ENCODE measurements at places on chromosomes 11 and 22.

GRCh38 chr11:1155274-1155693, 2.5 kb upstream of the MUC5AC start:
- no peak for DNase-seq

GRCh38 chr11:10534316-10534715, 6.7 kb downstream of the RNF141 start:
- no peak for DNase-seq

GRCh38 chr22:47802421-47802820, 1040.0 kb downstream of the TBC1D22A start:
- DNase-seq = no peak

DNA sequence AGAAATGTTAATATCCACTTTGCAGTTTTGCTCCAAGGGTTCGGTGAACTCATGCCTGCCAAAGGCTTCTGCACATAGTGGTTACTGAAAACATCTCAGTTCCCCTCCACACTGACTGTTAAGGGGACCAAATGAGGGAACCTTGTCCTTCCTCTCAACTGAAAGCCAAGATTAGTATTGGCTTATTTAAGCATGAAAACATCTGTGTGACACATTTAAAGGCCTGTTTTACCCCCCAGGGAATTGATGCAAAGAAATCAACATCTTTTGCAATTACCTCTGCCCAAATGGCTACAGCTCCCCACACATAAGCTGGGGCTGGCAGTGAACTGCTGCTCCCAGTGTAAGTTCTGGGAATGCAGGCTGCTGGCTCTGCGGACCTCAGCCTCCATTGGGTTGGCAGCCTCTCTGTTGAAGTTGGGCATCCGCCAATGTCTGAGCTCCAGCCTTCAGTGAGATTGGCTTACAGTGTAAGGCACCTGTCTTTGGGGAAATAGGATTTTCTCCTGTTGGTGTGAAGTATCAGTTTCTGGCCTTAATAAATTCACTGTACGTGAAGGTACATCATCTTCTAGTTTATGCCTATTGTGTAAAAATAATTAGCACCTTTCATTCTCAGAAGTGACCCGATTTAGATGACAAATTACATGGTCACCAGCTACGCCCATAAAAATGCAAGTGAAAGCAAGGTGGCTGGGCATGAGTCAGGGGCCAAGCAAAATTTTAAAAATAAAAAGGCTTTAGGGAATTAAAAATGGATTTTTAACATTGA, 213.4 kb upstream of the SYN3 start:
- DNase-seq = peak; percentile 77

GRCh38 chr11:12150831-12151382, 40.5 kb downstream of the MICAL2 start:
- no peak for DNase-seq

GRCh38 chr11:116576526-116576925, 196.3 kb downstream of the BUD13 start:
- DNase-seq = no peak

DNA sequence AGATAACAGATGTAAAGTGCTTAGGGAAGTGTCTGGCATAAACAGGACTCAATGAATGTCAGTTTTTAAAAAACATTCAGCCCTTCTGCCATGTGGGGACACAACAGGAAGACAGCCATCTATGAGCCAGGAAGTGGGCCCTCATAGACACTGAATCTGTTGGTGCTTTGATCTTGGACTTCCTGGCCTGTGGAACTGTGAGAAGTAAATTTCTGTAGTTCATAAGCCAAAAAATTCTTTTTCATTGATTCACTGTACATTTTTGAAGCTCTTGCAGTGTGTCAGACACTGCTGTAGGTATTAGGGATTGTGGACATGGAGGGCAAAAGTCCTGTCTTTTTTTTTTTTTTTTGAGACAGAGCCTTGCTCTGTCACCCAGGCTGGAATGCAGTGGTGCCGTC, 188.6 kb downstream of the HIPK3 start:
- no peak for DNase-seq

- DNase-seq = no peak
Observed at GRCh38 chr11:120774591-120775386, 249.1 kb upstream of the TBCEL start.

- no peak for DNase-seq
Observed at GRCh38 chr11:102430158-102430836, 22.3 kb downstream of the TMEM123 start.

GRCh38 chr11:95360377-95361075, 129.5 kb upstream of the SESN3 start:
- no peak for DNase-seq

DNA sequence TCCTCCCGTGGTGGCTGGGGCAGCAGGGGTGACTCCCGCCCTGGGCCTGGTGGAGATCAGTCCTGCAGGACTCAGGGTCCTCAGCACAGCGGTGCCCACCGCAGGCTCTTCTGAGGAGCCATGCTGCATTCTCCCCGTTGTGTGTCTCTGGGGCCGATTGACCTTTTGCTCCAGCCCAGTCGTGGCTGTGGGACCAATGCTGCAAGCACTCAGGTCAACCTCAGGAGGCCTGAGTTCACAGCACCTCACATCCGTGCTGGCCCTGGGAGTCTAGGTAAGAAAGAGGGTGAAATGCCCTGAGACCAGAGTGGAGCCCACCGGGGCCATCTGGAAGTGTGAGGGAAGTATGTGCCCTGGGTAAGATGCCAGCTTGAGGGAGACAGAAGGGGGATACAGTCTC, 316.1 kb upstream of the B3GAT1 start:
- no peak for DNase-seq

- DNase-seq = no peak
Observed at GRCh38 chr11:111019451-111019850, 226.1 kb upstream of the POU2AF2 start.

DNA sequence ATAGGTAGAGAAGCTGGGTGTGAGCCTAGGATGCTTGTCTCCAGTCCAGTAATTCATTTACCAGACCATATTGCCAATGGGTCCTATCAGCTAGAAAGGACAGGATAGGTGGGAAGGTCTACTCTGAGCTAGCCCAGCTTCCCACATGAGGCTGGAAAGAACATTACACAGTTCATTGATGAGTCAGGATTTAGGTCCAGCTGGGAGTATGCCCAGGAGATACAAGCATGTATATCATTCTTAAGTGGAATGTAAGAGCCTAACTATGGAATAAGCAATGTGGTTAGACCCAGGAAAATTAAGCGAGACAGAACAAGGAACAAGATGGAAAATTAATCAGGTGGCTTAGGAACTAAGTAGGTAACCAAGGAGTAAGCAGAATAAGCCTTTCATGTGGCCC, 59.0 kb upstream of the TBCEL start:
- no peak for DNase-seq

GRCh38 chr11:33262011-33262645, 4.9 kb downstream of the HIPK3 start:
- no peak for DNase-seq

DNA sequence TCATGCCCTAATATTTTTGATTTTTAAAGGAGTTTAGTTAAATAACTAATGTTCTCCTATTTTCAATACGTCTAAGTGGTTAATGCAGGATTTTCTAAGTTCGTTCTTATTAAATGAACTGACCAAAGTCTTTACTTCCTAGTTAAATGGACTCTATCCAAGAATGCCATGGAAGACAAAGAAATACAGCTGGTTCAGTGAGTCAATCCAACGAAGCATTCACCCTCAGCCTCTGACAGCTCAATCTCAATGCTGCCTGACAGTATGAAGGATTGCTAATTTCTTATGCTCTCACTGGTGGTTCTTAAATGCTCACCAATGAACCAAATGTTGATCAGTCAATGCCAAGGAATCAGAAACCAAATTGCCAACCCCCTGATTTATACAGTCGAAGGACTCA, 219.4 kb downstream of the CADM1 start:
- DNase-seq = no peak

DNA sequence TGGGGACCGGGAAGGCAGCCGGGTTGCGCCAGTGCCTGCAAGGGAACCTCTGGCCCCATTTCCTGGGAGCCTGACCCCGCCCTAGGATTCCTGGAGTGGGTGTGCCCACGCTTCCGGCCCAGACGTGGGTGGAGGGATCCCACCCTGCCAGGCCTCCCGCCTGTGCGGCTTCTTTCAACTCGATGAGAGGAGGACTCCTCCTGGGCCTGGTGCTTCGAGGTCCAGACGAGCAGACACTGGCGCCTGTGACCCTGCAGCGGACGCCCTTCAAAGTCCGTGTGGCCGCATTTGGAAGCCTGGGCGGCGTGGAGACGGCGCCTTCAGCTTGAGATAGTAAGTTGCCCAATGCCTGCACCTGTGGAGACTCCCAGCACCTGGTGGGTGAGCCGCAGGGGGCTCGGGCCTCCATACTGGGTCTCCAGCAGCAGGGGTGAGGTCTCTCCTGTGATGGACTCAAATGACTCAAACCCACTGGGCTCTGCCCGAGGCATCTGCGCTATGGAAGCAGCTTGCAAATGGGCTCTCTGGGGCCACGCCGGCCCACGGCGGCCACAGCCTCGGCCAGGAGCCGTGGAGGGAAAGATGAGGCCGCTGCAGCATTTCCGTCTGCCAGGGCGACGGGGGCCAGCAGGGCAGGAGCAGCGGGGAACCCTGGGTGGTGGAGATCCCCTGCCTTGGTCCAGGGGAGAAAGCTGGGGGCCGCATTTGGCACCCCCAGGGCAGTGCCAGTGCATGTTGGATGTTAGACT, 64.3 kb upstream of the PPARA start:
- DNase-seq = peak; percentile 86

- no peak for DNase-seq
Observed at GRCh38 chr11:66768088-66768521, 39.1 kb upstream of the SPTBN2 start.

DNA sequence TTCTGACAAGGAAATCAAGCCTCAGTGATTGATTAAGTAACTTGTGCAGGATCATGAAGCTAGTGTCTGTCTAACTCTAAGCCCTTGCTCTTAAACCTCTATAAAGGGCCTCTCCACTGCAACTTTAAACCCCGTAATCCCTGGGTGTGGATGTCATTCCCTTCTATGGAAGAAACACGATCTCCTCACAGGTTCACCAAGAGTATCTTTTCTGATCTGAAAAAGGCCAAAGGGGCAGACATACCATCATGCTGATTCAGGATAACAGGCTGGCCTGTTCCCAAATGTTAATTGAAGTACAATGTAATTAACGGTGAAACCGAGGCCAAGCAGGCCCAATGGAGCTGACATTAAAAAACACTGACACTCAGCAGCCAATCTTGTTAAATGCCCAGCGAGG, 17.1 kb downstream of the TTC12 start:
- no peak for DNase-seq

GRCh38 chr11:77883775-77884174, 62.8 kb downstream of the AAMDC start:
- no peak for DNase-seq

DNA sequence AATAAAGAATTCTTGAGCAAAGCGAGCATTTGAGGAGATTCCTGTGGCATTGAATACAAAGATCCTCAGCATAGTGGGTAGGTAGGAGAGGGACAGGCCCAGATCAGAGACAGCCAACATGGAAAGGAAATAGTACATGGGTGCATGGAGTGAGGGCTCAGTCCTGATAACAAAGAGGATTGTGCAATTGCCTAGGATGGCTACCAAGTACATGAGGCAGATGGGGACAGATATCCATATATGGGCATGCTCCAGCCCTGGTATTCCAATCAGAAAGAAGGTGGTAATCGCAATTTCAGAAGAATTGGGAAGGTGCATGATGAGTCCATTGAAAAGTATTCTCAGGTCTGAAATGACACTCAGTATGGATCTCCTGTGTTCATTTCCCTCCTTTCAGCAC, 8.6 kb downstream of the OR51T1 start:
- no peak for DNase-seq

DNA sequence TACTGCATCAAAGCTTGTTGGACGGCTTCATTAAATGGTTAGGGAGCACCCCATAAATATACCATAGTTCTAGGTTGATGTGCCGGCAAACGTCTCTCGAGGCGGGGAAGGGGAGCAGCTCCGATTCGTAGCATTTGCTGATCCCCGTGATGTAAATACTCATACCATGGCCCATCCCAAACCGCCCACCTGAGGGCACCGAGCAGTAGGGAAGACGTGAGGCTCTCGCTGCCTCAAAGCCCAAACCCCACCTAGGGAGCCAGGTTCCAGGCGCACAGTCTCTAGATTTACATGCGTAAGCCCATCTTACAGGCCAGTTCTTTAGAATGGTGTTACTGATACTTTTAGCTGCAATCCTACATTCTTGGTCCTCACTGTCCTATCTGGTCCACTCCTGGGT, 124.0 kb downstream of the FEZ1 start:
- DNase-seq = no peak

- no peak for DNase-seq
Observed at GRCh38 chr11:95055283-95055897, 6.2 kb downstream of the KDM4F start.

- no peak for DNase-seq
Observed at GRCh38 chr22:47391169-47392053, 629.0 kb downstream of the TBC1D22A start.

DNA sequence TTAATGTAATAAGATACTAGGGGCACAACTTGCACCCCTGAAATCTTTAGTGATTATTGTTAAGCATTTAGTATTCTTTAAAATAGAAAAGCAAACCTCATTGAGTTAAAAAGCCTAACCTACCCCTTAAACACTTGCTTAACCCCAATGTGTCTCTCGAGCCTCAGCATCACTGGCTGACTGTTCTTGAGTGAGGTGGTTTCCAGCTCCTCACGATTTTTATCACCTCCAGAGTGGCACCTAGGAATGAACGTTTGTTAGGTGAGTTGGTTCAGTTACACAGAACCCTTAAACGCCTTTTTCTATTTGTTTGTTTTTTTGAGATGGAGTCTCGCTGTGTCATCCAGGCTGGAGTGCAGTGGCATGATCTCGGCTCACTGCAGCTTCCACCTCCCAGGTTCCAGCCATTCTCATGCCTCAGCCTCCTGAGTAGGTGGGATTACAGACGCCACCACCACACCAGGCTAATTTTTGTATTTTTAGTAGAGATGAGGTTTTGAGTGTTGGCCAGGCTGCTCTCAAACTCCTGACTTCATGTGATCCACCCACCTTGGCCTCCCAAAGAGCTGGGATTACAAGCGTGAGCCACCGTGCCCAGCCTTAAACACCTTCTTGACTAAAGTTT, 13.7 kb downstream of the YWHAH start:
- no peak for DNase-seq

DNA sequence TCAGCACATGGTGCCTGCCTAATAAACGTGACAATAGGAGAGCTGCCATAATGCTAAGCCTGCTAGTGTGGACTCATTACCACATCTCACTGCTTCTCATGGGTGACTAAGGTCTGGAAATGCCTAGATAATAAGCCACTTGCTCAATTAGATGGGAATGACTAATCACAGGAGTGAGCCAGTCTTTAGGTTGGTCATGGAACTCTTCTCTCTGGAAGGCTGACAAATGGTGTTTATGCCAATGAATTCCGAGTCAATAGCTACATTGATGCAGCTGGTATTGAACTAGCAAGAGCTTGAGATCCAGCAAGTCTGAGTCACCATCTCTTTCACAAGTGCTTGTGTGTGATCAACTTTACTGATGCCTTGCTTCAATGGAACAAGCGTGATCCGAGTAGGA, 334.9 kb downstream of the OPCML start:
- no peak for DNase-seq

GRCh38 chr11:9732453-9732852, 68.6 kb downstream of the SWAP70 start:
- no peak for DNase-seq

All from left ventricle myocardium superior (tissue), 1 donor.